ENCODE measurements at places on chromosomes 3 and 15.

- no peak for ATAC-seq
Observed at GRCh38 chr15:94286583-94286982, 55.2 kb downstream of the MCTP2 start.

DNA sequence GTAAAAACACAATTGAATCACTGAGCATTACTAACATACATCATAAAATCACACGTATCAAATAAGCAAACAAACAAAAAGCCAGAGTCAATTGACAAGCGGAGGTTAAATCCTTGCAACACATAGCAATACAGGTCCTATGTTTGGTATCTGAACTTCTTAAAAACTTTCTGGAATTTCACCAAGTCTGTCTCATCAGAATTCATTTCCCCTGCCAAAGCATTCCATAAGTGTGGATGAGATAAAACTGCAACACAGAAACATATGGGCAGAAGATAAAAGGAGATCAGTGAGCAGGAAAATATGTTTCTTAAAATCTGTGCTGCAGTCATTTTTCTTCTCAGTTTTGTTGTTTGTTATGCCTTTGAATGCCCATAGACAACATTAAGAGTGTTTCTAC lies 1155.5 kb downstream of the TBL1XR1 start:
- no peak for ATAC-seq

- ATAC-seq = no peak
Observed at GRCh38 chr3:129371041-129371826, 57.2 kb downstream of the EFCAB12 start.

- no peak for ATAC-seq
Observed at GRCh38 chr3:146159037-146159436, 1.9 kb downstream of the PLOD2 start.

- ATAC-seq = no peak
Observed at GRCh38 chr15:75325922-75326321, 9.9 kb upstream of the COMMD4 start.

DNA sequence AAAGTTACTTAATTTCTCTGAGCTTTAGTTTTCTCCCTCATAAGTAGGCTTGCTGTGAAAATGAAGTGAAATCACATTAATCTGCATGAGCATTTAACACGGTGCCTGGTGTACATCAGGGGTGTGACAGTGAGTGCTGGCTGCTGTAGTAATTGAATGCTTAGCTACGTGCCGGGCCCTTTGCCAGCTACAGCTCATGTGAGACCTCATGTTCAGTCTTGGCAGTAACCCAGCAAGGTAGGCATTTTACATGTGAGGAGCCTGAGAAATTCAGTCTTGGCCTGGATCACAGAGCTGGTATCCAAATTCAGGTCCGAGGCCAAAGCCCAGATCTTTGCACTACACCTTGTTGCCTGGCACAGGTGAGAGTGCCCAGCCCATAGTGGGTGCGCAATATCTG lies 9.1 kb downstream of the GHRL start:
- no peak for ATAC-seq

DNA sequence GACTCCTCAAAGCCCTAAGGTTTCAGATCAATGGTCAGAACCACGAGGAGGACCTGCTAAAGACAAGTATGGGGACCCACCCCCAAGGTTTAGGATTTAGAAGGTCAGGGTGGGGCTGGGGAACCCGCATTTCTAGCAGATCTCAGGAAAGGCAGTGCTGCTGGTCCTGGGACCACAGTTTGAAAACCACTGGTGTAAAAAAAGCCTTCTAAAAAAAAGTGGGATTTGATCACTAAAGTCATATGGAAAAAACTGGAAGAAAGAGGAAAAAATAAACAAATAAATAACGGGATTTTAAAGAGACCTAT lies 832 bp downstream of the SLC41A3 start:
- no peak for ATAC-seq

- peak; percentile 65 for ATAC-seq
Observed at GRCh38 chr3:130759692-130760338, 13.2 kb upstream of the PIK3R4 start.

- ATAC-seq = no peak
Observed at GRCh38 chr3:180117381-180118163, 80.8 kb upstream of the PEX5L start.

GRCh38 chr3:194465246-194465645 lies 21.6 kb downstream of the ATP13A3 start:
- ATAC-seq = no peak

DNA sequence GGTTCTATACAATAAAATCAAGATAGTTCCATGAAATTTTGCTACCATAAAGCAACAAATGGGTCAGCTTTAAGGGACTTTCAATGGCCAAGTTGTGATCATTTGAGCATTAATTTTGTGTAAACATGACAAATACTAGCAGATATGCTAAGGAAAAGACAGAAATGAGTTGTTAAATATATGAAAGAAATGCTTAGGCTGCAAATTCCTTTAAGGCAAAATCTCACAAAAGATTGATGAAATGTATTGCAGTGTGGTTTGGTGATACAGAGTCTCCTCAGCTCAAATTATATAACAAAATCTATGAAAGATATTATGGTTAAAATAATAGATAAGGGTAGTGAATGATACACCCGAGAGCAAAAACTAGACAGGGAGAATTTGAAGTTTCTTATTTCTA lies 377.2 kb downstream of the RAP2B start:
- no peak for ATAC-seq

GRCh38 chr15:67100801-67101581 lies 35.6 kb downstream of the SMAD3 start:
- peak; percentile 75 for ATAC-seq

DNA sequence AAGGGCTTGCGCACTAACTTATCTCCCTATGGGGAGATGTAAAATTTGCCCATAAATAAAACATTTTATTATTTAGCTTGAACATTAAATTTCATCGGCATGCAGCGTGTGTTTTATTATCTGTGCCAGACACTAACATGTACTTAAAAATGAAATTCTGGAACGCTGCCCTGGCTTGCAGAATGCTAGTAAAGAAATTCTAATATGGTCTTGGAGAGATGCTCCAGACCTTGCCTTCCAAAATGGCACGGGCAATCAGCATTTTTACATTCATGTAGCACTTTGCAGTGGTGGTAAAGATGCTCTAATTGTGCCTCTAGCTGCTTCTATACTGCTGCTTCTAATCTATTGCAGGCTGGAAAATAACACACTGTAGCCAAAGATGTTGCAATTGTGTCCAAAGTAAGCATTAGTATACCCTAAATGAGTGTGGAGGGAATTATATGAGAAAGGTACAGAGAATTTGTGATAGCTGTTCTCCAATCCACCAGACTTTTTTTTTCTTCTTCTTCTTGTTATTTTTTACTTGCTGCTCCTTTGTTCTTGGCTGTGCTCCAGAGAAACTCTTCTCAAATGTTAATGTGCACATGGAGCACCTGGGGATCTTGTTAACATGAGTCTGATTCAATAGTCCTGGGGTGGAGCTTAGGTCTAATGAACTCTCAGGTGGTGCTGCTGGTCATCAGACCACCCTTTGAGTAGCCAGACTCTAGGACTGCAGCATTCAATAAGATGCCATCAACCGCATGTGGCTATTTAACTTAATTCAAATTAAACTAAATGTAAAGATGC lies 47.3 kb downstream of the CRABP1 start:
- ATAC-seq = no peak

GRCh38 chr15:39538936-39539335 lies 41.9 kb upstream of the THBS1 start:
- ATAC-seq = no peak

GRCh38 chr3:26962492-26963360 lies 340.2 kb downstream of the LRRC3B start:
- ATAC-seq = no peak

DNA sequence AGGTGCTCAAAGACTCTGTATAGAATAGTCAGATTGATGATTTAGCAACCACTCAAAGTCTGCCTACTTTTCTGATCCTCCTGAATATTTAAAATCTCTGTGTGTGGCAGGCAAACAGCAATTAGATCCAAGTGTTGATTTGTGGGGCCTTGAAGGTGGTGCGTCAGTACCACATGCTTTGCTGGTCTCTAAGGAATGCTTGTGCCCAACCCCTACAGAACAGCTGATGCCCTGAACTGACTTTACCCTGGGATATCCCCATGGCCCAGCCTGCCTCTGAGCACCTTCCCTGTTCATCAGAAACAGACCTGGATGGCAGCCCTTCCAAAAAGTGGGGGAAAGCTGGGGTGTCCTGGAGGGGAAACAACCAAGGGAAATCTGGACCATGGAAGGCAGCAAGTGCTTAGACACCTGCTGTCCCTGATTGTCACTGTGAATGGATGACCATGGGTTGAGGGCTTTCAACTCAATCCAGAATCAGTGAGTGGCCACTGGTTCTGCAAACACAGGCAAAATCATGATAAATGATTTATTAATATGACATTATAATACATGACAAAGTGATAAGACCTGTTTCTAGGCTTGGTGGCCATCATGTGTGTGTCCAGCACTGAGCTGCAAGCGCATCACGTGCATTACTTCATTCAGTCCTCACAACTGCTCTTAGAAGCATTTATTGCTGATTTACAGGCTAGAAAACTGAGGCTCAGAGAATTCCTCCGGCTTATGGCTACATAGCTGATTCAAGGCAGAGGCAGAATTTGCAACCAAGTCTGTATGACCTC lies 76.1 kb upstream of the TPM1 start:
- ATAC-seq = no peak

DNA sequence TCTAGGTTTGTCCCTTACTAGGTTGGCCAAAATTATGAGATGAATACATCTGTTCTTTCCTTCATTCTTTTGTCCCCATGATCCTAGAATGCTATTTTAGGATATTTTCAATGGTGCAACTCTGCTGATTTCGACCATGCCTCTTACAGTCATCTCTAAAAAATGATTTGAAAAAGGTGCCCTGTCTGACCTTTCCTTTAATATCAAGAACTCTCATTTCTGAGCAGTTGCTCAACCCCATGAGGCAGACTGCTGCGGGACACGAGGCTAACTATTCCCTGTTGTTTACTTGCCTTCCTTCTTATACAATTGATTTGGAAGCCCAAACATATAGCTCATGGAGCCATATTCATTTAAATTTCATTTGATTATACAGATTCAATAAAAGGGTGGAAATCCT lies 14.6 kb downstream of the PLSCR2 start:
- no peak for ATAC-seq

DNA sequence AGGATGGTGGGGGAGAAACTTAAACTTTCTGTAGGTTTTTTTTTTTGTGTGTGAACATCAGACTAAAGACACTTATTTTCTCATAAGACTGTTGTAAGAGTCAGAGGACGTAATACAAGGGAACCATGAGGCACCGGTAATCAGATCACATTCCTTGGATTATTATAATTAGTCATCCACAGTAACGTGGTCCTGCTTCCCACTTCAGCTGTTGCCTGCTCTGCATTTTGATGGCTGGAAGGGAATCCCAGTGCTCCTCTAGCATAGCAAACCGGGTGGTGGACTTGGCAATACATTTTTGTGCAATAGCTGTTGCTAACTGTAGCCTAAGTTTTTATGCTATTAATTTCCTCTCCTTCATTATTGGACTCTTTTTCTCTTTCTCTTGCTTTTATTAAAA lies 294.8 kb downstream of the NR2F2 start:
- ATAC-seq = no peak

- no peak for ATAC-seq
Observed at GRCh38 chr3:55483196-55484095, 3.7 kb downstream of the WNT5A start.

DNA sequence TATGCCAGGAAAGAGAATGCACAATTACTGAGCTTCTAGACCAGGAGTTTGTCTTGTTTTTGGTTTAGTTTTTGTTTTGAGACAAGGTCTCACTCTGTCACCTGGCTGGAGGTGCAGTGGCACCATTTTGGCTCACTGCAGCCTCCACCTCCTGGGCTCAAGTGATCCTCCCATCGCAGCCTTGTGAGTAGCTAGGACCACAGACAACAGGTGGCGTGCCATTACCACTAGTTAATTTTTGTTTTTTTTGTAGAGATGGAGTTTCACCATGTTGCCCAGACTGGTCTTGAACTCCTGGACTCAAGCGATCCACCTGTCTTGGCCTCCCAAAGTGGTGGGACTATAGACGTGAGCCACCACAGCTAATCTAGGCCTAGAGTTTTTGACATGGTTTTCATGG lies 104.4 kb upstream of the CCDC54 start:
- no peak for ATAC-seq

GRCh38 chr3:9168241-9168741 lies 81.2 kb downstream of the SRGAP3 start:
- peak; percentile 89 for ATAC-seq

Measured in activated CD4-positive, CD25-positive, alpha-beta regulatory T cell treated with anti-CD3 and anti-CD28 coated beads, Interleukin-2, amount 50 U/mL, for 24 hours (primary cell).